Posterior cingulate gyrus (tissue), 11 donors: ENCODE measurements at places on chromosomes 12 and 14.

GRCh38 chr12:19847294-19848059 lies 408.2 kb downstream of the AEBP2 start:
- DNase-seq: no peak

DNA sequence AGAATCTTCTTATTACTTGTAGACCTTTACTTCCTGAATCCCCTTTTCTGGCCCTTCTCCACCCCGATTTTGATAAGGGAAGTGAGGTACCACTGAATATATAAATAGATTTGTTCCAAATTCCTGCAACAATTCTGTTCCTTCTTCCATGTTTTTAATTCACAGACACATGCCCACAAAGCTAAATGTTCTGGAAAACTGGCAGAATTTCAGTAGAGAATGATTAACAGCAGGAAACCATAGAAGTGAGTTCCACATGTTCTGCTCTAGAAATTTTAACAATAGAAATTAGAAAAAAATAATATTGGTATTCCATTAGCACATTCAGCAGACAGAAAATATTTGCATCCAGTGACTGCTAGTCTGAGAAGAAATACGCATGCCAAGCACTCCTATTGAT lies 139.6 kb downstream of the SLC2A13 start:
- DNase-seq: no peak

DNA sequence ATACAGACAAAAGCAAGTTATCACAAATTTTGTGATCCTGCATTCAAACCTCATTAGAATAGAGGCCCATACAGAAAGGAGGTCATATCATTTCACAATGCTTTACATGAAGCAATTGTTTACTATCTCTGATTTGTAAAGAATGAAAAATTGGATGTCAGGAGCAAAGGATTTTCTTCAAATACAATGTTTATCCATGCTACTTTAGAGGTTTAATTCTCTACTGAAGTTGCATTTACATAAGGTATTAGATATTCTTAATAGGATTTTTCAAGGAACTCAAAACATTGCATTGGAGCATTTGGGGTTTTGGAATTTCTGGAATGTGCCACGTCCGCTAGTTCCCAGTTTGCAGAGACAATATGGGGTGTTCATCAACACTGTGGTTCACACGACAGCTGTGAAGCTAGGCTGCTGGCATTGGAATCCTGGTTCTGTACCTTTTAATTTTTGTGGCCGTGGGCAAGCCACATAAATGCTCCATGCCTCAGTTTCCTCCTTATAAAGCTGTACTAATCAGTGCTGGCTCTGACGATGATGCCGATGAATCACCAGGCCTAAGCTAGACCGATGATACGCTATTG lies 174.8 kb downstream of the APAF1 start:
- no peak for DNase-seq

- no peak for DNase-seq
Measured at GRCh38 chr14:75224561-75224960, 48.1 kb upstream of the TMED10 start.

DNA sequence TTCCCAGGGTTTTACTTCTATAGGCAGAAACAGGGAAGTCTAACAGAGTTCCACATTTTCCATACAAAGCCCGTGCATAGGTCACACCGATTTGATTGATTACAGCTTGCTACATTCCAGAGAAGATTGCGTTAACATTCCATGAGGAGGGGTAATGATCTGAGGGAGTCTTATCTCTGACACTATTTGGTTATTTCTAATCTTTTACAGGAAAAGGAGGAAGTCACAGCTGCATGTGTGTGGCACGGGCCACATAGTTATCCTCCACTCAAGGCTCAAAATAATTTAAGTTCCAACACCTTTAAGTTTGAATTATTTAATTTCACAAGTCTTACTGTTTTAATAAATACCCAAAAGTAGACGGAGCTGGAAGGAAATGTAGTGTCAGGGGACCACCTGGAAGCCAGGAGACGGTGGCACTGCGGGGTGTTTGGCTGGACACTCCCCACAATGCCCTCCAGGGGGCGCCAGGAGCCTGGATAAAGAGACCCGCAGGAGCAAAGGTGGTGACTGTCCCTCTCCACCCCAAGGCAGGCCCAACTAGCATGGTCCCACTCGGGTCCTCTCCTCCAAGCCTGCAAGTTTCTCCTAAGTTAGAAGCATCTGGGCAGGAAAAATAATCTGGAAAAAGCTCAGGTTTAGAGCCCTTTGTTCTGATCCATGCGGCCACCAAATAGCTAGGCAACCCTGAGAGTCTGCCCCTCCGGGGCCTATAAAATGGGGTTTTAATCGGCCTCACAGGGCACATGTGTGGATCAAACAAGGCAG lies 20.2 kb downstream of the KRT8 start:
- peak; percentile 79 for DNase-seq

- DNase-seq: no peak
Measured at GRCh38 chr12:52680363-52680762, at the start of gene KRT1. TSS of gene KRT1 (minus strand) at chr12:52680407. CDS start at chr12:52680348, 59 bp downstream.

- DNase-seq: no peak
Measured at GRCh38 chr12:40551466-40551865, 140.8 kb upstream of the CNTN1 start.

DNA sequence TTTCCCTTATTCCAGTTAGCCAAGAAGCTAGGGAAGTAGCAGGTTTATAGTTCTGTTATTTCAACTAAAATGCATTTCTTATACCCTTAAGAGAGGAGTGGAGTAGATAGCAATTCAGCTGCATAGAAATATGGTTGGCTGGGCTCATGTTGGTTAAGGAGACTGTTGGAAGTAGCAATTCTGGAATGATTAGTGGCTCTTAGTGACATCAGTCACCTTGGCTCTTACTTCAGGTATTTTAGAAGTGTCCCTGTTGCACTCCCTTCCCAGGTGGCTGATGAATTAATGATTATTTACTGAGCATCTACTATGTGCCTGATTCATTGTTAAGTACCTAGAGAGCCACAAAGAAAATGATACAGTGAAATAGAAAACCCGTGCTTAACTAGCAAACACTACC lies 128.1 kb downstream of the MGST1 start:
- no peak for DNase-seq

- DNase-seq: no peak
Measured at GRCh38 chr12:16189849-16190248, 87.6 kb downstream of the SLC15A5 start.

- DNase-seq: peak; percentile 3
Measured at GRCh38 chr14:61466249-61466904, 145.0 kb downstream of the PRKCH start.

DNA sequence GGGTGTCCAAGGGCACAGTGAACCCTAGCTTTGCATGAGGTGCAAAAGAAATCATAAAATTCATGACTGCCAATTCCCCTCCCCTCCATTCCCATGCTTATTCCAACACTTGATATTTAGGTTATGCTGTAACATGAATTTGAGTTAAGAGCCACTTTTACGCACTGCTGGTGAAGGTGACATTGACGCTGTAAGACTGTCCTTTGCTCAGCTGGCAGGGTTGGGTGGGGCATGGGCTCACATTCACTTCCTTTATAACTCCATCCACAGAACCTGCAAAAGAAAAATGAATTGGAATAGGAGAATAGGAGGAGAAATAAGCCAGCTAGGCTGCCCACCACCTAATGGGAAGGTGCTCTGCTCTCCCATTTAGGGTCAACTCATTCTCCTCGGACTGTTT lies 6.9 kb downstream of the NPC2 start:
- no peak for DNase-seq

DNA sequence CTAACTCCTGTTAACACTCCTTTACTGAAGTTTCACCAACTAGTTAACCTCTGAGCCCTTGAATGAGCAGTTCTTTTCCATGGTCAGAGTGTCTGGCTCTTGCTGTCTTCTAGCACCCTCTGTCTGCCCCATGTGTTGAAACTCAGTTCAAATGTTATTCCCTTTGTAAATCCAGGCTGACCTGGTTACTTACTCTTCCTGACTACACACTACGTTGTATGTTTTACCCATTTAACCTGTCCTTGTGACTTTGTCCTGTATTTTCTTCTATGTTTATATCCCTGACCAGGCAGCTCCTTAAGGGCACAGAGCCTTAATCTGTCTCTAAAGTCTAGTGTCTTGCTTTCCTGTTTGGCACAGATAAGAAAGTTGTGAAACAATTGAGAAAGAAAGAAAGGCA lies 389.0 kb upstream of the RPL10L start:
- DNase-seq: no peak

- no peak for DNase-seq
Measured at GRCh38 chr12:104522985-104523722, 66.4 kb downstream of the CHST11 start.

- no peak for DNase-seq
Measured at GRCh38 chr12:101733166-101733565, 6.1 kb downstream of the SYCP3 start.

DNA sequence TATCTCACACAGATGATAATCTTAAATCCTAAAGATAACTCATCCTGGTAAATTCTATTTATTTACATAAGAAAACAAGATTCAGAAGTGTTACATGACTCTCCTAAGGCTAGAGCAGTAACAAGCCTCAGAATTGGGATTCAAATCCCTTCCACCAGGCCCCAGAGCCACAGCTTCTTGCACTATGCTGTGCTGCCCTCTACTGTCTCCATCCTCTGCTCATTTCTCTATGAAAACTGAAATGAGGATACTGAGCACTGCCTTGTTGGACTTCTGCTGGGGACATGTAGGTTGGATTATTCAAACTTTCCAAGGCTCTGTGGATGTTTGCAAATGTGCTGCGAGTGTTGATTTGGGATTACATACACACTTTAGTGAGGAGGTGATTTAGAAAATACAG lies 23.5 kb upstream of the C12orf50 start:
- peak; percentile 58 for DNase-seq

GRCh38 chr12:87320724-87321123 lies 708.5 kb downstream of the C12orf50 start:
- no peak for DNase-seq

GRCh38 chr14:88852632-88853031 lies 28.2 kb downstream of the TTC8 start:
- no peak for DNase-seq

DNA sequence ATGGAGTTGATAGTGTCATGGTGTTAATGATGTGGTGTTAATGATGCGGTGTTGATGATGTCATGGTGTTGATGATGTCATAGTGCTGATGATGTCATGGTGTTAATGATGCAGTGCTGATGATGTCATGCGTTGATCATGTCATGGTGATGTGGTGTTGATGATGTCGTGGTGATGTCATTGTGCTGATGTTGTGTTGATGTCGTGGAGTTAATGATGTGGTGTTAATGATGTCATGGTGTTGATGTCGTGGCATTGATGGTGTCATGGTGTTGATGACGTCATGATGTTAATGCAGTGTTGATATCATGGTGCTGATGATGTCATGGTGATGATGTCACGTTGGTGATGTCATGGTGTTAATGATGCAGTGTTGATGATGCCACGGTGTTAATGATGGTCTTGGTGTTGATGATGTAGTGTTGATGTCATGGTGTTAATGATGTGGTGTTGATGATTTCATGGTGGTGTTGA lies 49.1 kb upstream of the RIMBP2 start:
- DNase-seq: no peak

GRCh38 chr12:132389026-132389425 lies 59.6 kb upstream of the GALNT9 start:
- peak; percentile 62 for DNase-seq

- no peak for DNase-seq
Measured at GRCh38 chr14:75875958-75876357, 105.8 kb downstream of the TGFB3 start.

DNA sequence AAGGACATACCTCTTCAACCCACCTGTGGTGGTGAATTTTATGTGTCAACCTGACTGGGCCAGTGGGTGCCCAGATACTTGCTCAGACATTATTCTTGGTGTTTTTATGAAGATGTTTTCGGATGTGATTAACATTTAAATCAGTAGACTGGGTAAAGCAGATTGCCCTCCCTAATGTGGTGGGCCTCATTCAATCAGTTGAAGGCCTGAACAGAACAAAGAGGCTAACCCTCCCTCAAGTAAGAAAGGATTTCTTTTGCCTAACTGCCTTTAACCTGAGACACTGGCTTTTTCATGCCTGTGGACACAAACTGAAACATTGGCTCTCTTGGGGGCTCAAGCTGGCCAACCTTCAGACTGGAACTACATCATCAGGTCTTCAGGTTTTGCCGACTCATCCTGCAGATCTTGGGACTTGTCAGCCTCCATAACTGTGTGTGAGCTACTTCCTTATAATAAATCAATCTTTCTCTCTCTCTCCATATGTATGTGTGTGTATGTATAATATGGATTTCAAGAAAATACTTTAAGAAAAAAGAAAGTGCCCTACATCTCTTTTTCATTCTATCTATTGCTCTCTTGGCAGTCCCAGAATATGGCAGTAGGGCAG lies 39.4 kb downstream of the RTN1 start:
- DNase-seq: no peak

GRCh38 chr14:29236848-29237247 lies 470.3 kb downstream of the FOXG1 start:
- DNase-seq: no peak

GRCh38 chr14:80105488-80105994 lies 105.8 kb downstream of the DIO2 start:
- DNase-seq: no peak

- no peak for DNase-seq
Measured at GRCh38 chr14:92982956-92983355, 60.0 kb downstream of the CHGA start.

- no peak for DNase-seq
Measured at GRCh38 chr12:119206348-119207062, 27.8 kb downstream of the HSPB8 start.

DNA sequence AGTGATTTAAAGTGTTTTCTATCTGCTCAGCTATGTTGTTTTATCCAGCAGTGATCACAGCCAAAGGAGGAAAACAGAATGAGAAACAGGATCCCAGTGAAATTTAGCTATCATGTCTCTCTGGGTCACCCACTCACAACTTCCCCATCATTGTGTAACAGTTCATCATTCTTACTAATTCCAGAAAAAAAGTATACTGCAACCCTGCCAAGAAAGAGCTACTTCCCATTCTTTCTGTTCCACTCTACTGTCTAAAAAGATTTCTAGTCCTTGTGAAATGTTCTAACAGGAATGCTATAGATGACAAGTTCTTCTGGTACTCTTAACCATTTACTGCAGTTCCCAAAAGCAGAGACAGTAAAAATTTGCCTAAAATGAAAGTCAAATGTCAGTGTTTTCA lies 39.2 kb upstream of the CD163 start:
- DNase-seq: no peak

- no peak for DNase-seq
Measured at GRCh38 chr14:50813544-50813863, 17.5 kb downstream of the NIN start.

DNA sequence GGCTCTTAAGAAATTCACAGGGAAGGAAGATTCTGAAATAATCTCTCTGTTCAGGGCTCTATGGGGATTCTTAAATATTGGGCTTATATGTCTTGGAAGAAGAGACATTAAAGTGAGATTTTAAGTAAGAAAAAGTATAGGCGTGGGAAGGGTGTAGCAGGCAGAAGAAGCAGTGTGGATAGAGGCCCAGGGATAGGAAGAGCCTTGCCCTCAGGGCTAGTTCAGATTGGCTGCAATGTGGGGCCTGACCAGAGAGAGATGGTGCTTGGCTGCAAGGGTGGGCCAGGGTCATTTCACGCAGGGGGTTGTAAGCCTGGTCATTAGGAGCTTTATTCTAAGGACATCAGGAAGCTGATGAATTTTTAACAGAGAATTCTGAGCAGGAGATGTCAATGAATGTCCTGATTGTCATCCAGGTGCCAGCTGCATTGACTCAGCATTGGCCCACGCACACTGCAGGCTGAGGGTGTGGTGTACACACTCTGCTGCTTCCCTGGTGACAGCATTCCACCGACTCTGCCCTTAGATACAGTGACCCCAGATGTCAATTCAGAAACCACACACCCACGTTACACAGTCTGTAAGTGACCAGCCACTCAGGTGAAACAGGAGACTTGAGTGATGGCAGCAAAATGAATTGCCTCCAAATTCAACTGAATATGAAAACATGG lies 582.5 kb downstream of the NRXN3 start:
- DNase-seq: peak; percentile 85

GRCh38 chr12:111430433-111431353 lies 25.0 kb downstream of the SH2B3 start:
- DNase-seq: no peak
